Left renal pelvis (tissue), 4 donors: ENCODE measurements at places on chromosomes 11 and 22. TPM values are rescaled to one million over a fixed set of nuclear protein-coding genes. Genes with fewer than 3 reads are reported as not detected.

DNA sequence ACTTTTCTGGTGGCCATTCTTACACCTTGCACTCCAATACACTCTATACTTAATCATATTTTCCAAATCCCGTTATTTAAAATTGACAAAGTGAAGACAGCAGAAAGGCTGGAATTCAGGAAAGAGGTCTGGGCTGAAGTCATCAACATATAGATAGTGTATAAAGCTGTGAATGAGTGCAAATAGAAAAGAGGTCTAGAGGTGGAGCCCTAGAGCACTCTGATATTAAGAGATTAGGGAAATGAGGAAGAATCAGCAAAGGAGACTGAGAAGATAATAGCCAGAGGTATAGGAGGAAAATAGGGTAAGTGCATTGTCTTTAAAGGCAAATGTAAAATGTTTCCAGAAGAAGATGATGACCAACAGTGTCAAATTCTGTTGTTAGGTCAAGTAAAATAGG lies 7.9 kb downstream of the CTR9 start:
- DNase-seq, result no peak

- no peak for DNase-seq
Observed at GRCh38 chr11:1946812-1947484, at the start of gene MRPL23. MRPL23 (plus strand) TSS chr11:1947332; CDS start chr11:1947363, 31 bp downstream.

DNA sequence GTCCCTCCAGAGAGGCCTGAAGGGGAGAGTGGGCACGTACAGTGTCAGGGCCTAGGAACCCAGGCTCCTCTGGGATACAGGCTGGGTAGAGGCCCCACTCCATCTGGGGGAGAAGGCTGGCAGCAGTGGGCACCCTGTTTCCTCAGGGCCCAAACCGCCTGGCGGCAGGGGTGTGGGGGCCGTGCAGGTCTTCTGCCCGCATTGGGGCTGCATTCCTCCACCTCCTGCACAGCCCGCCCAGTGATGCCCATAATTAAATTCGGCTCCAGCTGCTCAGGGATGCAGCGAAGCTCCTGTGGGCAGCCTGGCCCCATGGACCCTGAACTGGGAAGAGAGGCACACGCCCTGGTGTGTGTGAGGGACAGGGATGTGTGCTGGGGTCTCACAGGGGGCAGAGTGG lies 35.4 kb downstream of the KCNQ1OT1 start:
- DNase-seq, result no peak

- DNase-seq, result no peak
Observed at GRCh38 chr11:36380296-36381014, 84.4 kb downstream of the PRR5L start.

- DNase-seq, result no peak
Observed at GRCh38 chr22:19882446-19883381, 28.0 kb upstream of the GNB1L start.

DNA sequence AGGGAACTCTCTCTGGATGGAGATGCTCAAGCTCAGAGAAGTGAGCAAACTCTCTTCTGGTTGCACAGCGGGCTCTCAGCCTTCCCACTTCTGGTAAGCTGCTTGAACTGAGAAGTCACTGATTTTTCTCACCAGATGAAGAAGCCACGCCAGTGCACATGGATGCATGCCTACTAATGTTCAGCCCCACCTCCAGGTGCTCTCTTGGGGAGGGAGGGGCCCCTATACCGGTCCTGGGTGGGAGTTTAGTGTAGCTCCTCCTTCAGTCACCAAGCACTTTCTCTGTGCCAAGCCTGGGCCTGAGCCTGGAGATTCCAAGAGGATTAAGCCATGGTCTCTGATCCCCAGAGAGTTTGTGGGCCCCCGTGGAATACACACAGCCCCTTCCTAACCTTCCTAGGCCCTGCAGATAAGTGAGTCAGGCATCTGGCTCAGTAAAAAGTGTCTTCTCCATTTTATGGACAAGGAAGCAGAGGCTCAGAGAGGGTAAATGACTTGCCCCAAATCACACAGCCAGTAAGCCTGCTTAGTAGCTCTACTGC lies 142.2 kb downstream of the ST3GAL4 start:
- no peak for DNase-seq

Gene MMP3
- 0.10 TPM for polyA plus RNA-seq

- DNase-seq, result no peak
Observed at GRCh38 chr22:45868571-45869339, 108.2 kb downstream of the WNT7B start.

Gene VWCE
- polyA plus RNA-seq, result 3.5 TPM

- DNase-seq, result no peak
Observed at GRCh38 chr11:12565406-12565805, 108.8 kb upstream of the TEAD1 start.

DNA sequence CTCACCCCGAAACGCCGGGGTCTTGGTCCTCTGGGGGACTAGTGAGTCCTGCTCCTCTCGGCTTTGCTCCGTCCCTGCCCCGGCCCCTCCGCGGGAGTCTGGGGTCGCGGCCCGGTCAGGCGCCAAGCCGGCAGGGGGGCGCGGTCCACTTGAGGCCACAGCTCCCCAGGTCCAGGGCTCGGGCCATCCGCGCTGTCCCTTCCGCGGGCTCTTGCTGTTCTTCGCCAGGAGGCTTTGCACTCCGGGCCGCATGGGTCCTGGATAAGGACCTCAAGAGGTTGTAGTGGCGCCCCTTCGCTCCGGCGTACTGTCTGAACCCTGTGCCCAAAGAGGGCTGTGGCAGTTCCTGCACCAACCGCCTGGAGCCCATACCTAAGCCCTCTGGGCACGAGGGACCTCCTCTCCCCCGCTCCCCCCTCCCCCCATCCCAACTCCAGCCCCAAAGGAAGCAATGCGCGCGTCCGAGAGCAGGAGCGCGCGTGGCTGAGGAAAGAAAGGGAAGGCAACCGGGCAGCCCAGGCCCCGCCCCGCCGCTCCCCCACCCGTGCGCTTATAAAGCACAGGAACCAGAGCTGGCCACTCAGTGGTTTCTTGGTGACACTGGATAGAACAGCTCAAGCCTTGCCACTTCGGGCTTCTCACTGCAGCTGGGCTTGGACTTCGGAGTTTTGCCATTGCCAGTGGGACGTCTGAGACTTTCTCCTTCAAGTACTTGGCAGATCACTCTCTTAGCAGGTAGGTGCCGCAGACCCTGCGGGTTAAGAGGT lies at the start of gene ADM:
Gene ADM (plus strand): TSS at position 579 of the 767 bp plus-strand sequence. CDS start 628 bp downstream, outside the sequence.
- DNase-seq, result no peak

DNA sequence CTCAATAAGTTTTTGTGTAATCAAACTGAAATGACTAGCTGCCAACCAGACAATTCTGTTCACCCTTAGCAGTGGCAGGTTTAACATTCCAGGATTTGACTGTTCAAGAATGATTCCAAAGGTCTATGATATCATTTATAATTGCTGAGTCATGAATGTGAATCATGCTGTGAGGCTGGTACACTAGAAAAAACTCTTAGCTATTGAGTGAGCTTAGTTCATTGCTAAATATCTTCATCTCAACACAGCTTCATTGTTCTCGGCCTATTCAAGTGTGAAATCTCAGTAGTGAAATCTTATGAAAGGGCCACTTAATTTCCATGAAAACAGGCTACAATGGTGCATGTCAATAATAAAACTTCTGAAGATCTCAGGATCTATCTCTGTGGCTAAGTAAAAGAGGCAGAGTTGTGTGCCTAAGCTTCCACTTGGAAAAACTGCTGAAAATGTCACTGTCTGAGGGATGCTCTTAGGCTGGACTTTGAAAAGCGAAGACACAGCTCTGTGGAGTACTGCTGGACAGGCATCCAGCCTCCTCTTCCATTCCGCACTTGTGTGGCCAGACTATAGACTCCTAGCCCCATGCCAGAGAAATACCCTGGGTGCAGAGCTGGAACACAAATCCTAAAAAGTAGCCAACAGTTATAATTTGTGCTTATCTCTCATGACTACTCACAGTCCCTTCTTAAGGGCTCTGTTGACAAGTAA lies 12.8 kb downstream of the AQP11 start:
- DNase-seq, result no peak

GRCh38 chr11:104105155-104105554 lies 58.8 kb downstream of the PDGFD start:
- DNase-seq, result no peak

Gene ISX
- 0.27 TPM for polyA plus RNA-seq

Gene GNG3
- 1.5 TPM for polyA plus RNA-seq

Gene SLC17A6
- not detected for polyA plus RNA-seq

DNA sequence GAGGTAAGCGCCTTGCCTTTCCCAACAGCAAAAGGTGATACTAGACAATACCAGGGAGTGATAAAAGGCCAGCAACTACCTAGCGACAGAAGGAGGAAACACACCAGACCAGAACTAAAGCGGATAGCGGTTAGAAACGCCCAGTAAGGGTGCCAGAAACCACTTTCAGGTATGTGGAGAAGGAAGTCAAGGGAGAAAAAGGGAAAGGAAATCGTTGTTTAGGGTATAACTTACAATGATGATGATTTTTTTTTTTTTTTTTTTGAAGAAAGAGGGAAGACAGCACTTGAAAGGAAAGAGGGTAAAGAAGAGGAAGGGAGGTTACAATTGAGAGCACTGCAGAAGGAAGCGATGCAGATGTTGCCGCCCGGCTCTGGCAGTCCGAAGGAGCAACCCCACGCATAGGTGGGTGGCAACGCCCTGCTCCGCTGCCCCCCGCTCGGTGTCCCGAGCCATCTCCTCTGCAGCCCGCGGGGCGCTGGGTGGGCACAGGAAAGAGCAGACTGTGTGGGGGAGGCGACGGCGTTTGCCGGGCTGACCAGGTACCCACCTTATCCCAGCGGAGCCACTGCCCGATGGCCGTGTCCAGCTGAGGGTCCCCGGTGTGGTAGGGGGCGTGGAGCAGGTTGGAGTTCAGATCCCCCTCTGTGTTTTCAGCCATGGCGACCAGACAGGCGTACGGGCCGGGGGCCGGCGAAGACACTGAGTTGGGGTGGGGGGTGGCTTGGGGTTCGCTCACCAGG lies 561 bp downstream of the PGM2L1 start:
- no peak for DNase-seq

DNA sequence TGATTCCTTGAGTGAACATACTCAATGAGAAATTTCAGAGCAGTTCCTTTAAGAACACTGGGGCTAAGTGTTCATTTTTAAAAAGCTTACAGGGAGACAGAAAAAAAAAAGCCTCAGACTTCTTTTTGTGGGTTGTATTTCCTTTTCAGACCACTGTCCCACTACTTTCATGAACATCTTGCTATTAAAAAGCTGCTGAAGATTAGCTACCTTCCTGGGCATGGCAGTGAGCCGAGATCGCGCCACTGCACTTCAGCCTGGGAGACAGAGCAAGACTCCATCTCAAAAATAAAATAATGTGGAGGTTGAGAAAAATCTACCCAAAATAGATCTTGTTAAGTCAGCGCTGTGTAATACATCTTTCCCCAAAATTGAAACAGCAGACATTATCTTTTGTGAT lies 10.8 kb downstream of the TRAF6 start:
- no peak for DNase-seq

Gene CTSW
- polyA plus RNA-seq, result 1.3 TPM

DNA sequence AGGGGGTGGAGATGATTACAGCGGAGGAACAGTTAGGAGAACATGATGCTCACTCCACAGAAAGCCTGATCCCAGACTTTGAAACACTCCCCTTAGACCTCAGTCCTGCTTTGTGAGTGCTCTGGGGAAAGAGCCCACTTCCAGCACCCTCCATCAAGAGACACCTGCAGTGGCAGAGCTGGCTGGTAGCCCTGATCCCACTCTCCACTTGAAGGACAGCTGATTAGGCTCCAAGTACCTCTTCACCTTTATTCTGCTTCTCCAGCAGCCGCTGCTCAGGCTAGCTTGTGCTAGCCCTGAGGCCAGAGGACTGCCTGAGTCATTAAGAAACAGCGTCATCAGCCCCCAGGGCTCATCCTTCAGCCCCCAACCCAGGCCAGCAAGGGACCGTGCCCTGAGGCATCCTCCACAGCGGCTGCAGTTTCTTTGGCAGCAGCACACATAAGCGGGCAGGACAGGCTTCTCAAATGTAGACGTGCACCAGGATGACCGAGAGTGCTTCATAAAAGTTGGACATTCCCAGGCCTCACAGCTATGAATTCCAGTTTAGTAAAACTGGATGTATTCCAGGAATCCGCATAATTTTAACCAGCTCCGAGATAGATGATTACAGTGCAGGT lies 146.0 kb upstream of the TBCEL start:
- no peak for DNase-seq

DNA sequence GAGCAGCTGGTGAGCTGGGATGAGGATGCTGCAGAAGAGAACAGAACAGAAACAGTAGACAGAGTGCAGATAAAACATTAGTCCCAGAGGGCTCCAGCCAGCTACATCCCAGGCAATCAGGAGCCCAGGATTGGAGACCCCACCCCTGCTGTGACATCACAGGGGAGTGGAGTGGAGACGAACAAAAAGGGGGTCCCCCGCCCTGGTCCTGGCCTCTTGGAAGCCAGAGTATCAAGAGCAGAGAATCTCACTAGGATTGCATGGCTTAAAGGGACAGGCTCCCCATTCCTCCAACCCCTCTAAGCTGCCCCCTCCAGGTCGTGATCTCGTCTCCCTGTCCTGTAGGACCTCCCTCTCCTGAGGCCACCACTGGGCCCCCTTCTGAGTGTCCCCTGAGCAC lies at the start of gene P2RX3:
Gene P2RX3 (plus strand): TSS at position 211 of the 400 bp plus-strand sequence. CDS start 199 bp downstream, outside the sequence.
- DNase-seq, result no peak

Gene PCF11
- 84.1 TPM for polyA plus RNA-seq

Gene MRGPRX4
- not detected for polyA plus RNA-seq

Gene TEX12
- polyA plus RNA-seq, result not detected

DNA sequence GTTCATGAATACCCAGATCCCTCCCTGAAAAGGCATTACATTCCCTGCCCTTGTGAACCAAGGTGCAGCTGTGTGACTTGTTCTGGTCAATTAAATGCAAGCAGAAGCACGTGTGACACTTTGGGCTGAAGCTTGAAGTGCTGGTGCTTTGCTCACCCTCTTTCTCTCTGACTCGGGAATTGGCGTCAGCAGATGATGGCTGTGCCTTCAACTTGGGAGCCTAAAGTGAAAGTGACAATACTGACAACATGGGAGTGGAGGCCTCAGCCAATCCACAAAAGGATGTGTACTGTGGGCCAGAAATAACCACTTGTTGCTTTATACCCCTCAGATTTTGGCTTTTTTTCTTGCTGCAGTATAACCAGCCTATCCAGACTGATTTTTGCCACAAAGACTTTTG lies 148.3 kb upstream of the THY1 start:
- DNase-seq, result no peak

- DNase-seq, result no peak
Observed at GRCh38 chr11:79374727-79375126, 66.1 kb downstream of the TENM4 start.

- no peak for DNase-seq
Observed at GRCh38 chr11:68149417-68149816, 28.2 kb upstream of the CHKA start.

GRCh38 chr22:36180038-36180880 lies 19.7 kb upstream of the APOL3 start:
- no peak for DNase-seq
